ENCODE measurements at places on chromosomes 5 and 9.

- DNase-seq = no peak
Measured at GRCh38 chr9:71119746-71120145, 1.7 kb downstream of the TRPM3 start.

DNA sequence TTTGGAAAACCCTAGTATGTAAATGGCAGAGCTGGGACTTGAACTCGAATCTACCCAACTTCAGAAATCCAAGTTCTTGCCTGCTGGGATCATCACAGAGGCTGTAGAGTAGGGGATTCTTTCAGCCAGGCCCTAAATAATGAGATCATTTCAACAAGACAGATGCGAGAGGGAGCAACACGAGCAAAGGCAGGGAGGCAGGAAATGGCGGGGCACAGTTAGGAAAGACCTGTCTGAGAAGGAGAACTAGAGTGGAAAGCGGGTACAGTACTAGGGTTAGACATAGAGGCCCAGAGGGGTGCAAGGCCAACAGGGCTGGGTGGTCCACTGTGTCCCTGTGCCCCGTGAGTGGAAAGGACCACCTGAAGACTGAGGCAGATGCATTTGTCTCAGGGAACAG is 46.1 kb downstream of the MVB12B start:
- no peak for DNase-seq

DNA sequence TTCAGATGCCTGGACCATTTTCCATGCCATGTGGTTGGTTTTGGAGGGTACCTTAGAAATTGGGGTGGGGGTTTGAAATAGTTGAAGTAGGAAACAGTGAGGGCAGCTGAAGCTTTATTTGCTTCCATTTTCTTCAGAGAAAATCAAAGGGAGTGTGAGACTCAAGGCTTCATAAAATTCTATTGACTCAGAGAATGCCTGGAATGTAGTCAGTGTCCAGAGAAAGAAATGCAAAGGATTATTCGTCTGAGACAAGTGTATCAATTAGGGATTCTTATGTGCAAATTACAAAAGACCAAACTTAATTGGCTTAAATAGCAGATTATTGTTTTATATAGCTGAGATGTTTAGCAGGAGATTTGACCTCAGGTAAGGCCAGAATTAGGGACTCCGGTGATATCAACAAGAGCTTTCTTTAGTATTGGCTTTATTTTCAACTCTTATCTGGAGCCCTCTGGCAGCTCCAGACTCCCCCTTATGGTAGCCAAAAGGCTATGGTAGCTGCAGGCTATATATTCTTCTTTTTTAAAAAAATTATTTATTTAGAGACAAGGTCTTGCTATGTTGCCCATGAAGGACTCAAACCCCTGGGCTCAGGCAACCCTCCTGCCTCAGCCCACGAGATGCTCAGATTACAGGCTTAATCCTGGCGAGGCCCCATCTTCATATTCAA is 38.9 kb downstream of the PTTG1 start:
- DNase-seq = no peak

DNA sequence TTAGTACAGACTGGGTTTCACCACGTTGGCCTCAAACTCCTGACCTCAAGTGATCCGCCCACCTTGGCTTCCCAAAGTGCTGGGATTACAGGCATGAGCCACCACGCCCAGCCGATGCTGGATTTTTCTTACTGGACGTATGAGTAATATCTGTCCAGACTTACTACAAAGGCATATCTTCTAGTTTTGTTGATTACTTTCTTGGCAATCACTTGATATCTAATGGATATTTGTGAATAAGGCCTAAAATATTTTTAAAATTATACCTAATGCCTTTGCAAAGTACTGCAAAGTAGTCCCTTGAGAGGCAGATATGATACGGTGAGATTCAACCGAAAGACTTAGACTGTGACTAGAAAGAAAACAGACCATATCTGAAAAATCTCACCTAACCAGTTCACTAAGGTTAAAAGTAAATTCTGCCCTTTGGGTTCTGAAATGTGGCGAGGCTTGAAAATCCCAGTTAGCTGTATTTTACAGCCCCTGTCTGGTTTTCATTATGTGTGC is 152.1 kb downstream of the GNAQ start:
- DNase-seq = no peak

DNA sequence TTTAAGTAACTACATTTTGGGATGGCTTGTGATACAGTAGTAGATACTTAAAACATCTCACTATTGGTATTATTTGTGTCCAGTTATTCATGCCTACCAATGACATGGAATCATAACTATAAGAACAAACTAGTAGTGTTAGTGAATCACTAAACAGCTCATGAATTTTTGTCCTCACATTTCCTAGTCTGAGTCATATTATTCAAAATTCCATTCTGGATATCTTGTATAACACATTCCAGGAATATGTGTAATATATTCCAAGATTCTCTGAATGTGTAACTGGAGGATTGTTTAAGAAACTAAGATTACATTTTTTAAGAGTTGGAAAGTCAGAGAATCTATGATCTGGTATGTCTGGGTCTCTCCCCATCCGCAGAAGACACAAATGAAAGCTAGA is 565.3 kb upstream of the ZNF608 start:
- DNase-seq = peak; percentile 67

GRCh38 chr5:180201051-180201987 is 7.7 kb downstream of the RASGEF1C start:
- no peak for DNase-seq

DNA sequence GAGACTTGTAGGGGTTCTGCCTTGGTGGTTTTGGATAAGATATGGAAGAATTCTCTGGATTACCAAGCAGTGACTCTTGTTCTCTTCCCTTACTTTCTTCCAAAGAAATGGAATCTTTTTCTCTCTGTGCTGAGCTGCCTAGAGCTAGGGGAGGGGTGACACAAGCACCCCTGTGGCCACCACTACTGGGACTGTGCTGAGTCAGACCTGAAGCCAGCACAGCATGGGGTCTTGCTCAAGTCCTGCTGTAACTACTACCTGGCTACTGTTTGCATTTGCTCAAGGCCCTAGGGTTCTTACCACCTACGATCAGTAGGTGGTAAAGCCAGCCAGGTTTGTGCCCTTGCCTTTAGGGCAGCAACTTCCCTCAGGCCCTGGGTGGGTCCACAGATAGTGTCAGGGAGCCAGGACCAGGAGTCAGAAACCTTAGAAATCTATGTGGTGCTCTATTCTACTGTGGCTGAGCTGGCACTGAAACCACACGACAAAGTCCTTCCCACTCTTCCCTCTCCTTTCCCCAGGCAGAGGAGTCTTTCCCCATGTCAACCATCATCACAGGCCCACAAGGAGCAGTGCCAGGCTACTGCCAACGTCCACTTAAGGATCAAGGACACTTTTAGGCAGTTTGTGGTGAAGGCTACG is 53.8 kb downstream of the SREK1 start:
- peak; percentile 8 for DNase-seq

DNA sequence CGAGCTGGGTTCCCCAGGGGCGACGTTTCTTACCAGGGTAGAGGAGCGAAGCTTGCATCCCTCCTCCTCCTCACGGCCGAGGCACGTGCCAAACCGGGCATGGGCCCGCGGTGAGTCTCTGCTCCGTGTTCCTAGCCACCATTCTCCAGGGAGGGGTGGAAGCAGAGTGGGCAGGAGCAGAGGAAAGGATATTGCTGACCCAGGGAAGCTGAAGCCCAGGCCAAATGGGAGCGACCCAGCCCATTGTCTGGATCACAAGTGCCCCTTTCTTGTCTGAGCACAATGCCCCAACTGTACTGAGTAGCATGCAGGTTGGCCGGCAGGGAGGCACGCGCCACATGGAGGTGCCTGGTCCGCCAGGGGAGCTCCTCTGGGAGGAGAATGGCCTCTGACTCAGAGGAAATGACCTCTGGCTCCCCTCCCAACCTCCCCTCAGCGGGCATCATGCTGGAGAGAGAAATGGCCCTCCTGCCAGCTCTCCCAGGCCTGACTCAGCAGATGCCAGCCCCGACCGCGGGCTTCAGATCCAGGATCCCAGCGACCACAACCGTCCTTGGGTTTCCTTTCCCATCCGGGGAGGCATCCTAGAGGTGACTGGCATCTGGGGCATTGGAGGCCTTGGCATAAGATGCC is 1.1 kb downstream of the PRR7 start:
- peak; percentile 32 for DNase-seq

DNA sequence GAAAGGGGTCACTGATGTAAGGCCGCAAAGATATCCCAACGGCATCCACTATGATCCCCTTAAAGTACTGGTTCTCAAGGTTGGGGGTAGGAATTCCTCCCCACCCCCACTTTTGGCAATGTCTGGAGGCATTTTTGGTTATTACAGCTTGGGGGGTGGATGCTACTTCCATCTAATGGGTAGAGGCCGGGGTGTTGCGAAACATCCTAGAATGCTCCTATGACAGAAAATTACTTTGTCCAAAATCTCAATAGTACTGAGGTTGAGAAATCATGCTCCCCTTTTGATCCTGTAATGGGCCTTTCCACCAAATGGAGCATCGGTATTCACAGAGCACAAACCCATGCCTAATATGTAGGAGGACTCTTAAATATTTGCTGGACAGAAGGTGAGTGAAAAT is 20.8 kb upstream of the TCERG1 start:
- no peak for DNase-seq

- DNase-seq = no peak
Measured at GRCh38 chr9:129828051-129828450, 4.1 kb upstream of the TOR1A start.

DNA sequence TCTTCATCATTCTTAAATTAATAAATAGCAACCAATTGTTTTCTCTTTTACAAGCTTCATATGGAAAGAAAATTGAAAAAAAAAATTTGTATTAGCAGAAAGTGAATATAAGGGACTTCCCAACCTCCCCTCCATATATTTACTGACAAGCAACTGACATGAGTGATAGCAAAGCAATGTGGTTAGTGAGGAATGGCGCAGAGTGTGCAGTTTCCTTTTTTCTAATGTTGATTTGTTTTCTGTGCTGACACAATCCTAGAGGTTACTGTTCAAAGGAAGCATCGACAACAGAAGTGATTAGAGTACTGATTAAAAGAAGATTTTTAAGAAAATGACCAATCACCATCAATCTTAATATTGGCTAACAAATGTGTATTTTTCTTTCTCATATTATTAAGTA is 1.7 kb upstream of the PTGER4 start:
- no peak for DNase-seq

GRCh38 chr9:27059412-27059811 is 49.6 kb upstream of the TEK start:
- DNase-seq = no peak

- DNase-seq = no peak
Measured at GRCh38 chr5:96288845-96289185, 144.2 kb downstream of the PCSK1 start.

DNA sequence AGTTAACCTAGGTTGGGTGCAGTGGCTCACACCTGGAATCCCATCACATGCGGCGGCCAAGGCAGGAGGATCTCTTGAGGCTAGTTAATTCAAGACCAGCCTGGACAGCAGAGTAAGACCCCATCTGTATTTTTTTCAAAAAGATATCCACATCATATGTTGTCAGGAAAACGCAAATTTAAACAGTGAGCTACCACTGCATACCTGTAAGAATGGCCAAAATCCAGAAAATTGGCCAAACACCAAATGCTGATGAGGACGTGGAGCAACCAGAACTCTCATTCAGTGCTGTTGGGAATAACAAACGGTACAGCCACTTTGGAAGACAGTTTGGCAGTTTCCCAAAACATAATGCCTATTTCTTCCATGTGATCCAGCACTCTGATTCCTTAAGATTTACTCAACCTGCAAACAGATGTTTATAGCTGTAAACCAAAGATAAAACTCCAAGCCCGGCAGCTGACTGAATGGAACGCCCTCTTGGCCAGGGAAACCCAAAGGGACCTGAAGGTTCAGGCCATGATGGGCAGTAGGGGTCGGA is 12.4 kb downstream of the CEL start:
- no peak for DNase-seq

DNA sequence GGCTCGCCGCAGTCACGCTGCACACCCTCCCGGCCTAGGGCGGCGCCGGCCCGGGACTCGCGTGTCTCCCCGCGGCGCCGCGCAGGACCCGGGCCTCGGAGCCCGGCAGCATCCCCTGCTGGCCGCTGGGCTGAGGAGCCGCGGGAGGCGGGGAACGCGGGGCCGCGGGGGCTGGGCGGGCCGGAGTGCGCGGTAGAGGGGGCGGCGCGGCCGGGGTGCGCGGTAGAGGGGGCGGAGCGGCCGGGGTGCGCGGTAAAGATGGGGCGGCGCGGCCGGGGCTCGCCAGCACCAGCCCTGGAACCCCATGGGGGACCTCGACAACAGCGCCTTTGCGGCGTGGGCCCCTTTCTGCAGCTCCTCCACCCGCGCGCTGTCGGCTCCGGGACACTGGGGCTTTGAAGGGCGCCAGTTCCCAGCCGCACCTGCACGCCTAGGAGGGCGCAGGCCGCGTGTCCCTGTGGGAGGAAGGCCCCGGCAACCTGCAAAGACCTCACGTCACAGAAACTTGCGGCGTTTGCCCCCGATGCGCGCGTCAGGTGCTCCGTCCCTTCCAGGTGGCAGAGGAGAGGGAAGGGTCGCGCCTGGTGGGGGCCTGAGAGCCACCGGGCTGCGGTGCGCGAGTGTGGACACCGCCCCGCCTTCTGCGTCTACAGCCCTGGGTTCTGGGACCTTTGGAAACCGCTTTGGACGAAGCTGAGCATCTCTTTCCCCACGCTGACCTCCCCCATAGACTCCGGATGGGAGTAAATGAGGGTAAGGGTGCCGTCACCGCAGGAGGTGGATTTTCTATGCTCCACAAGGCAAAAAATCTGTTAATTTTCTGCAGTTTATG is 49.6 kb downstream of the NSUN2 start:
- DNase-seq = no peak
